Astrocyte of the spinal cord (primary cell): ENCODE measurements at places on chromosomes 13 and 19.
A peak's percentile ranks its signal among the peaks of the same experiment; 100 is the strongest.

DNA sequence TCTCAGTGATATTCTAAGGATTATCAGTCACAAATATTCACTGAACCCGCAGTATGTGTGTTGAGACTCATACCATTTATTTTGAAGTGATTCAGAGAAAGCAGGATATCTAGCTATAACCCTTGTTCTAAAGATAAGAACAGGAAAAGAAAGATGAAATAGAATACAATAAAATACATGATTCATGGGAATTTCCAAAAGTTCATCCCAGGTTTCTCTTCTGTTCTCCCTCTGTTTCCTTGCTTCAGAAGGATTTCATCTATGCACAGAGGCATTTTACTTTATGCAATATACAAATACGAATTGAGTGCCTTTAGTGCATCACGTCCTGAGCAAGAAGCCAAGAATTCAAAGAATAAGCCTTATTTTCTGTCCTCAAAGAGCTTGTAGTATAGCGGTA, 274.4 kb upstream of the GPC6 start:
- DNase-seq = no peak

DNA sequence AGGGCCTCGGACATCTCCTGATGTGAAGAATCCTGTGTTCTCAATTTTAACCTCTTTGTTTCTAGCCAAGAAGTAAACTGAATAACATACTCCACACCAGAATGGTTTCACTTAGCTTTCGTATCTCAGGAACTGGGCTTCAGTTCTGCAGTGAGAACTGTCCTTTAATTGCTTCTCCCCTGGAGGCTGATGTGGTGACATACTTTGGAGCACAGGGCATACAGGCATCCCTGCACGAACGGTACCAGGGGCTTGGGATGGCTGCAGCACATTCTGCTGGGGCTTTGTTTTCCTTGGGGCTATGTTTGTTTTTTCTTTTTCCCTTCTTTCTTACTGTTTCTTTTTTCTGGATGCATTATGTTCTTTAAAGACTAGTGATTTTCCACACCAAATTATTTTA, 230.5 kb downstream of the TM9SF2 start:
- no peak for DNase-seq

DNA sequence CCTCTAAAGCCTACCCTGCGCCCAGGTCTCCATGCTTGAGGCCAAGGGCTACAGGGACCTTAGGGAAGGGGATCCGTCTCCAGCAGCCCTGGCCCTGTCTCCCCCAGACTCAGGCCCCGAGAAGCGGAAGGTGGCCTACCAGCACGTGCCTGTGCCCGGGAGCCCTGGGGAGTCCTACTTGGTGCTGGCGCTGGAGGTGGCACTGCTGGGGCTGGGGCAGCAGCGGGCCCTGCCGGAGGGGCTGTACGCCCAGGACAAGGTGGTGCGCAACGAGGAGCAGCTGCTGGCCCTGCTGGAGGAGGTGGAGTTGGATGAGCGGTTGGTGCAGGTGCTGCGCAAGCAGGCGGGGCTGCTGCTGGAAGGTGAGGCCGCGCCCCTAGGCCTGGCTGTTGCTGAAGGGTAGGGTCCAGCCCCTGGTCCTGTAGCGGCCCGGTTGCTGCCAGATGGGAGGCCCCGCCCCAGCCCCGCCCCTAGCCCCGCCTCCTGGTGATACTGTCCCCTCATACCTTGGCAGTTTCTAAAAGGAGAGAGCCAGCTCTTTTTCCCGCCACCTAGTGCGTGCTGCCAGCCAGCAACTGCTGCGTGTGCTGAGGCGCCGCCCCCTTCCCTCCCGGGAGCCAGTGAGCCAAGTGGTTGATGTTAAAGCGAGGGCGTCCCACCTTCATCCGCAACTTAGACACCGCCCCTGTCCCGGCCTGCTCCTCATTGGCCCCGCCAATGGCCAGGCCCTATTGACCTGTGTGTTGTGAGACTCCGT, 22.6 kb downstream of the ZSWIM4 start:
- no peak for DNase-seq

DNA sequence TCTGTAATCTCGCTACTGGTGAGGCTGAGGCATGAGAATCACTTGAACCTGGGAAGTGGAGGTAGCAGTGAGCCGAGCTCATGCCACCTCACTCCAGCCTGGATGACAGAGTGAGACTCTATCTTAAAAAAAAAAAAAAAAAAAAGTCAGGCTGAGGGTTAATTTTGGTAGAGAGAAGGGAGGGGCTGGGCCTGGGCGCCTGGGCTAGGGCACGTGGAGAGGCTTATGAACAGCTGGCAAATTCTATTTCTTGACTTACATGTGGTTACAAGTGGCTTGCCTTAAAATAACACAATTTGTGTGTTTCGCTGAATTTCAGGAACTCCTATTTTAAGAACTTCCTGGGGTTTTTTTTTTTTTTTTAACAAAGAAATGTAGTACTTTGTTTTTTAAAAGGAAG, 47.6 kb upstream of the MAP3K10 start:
- DNase-seq = no peak

GRCh38 chr19:48868114-48868886, at the start of gene PLEKHA4:
PLEKHA4 (minus strand) TSS chr19:48868617; CDS start chr19:48867620, 997 bp downstream.
- peak; percentile 38 for DNase-seq

GRCh38 chr13:43294412-43294811, 271.0 kb downstream of the DNAJC15 start:
- no peak for DNase-seq

DNA sequence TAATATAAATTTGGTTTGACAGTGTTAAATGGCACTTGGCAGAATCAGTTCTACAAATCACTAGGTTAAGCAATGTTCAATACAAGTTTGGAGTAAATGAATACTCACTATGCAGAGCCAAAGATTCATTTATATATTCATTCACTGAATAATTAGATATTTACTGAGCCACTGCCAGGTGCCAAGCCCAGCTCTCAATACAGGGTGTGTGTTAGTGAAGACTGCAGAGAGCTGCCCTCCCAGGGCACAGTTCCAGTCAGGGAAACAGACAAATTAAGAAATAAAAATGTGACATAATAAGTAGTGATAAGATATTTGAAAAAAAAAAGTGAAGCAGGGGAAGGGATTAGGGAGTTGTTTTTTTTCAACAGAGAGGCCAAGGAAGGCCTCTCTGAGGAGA, 411.7 kb downstream of the KCNRG start:
- DNase-seq = no peak

- DNase-seq = no peak
Measured at GRCh38 chr13:40270726-40271125, 395.7 kb downstream of the FOXO1 start.

DNA sequence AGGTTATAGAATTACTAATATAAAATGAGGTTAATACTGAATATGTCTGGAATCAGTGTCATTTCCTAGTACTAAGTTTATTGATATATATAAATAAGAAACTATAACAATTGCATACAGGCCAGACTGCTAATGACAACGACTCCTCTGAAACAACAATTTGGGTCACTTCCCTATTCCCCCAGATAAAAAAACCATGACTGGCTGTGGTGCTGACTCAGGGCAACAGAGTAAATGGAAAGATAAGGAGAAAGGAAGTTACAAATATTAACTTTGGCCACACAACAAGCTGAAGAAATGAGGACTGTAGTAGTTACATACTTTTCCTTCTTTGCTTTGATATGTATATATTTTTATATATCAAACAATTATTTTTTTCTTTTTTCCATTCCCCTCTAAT, 263.7 kb upstream of the PCDH9 start:
- DNase-seq = peak; percentile 7

DNA sequence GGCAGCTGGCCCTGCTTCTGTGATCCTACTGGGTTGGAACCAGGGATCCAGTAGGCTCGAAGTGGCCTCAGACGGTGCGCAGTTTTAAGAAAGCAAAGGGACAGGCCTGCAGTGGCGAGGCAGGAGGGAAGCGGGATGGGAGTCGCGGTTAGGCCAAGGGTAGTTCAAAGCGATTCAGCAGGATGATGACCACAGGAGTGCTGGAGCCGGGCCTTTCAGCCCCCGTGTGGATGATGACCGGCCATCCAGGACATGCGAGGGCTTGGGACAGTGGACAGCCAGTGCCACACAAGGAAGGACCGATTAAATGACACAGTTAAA, 854 bp downstream of the RNASEH2B start:
- DNase-seq = peak; percentile 50

- no peak for DNase-seq
Measured at GRCh38 chr19:34574704-34575103, 93.1 kb downstream of the WTIP start.

DNA sequence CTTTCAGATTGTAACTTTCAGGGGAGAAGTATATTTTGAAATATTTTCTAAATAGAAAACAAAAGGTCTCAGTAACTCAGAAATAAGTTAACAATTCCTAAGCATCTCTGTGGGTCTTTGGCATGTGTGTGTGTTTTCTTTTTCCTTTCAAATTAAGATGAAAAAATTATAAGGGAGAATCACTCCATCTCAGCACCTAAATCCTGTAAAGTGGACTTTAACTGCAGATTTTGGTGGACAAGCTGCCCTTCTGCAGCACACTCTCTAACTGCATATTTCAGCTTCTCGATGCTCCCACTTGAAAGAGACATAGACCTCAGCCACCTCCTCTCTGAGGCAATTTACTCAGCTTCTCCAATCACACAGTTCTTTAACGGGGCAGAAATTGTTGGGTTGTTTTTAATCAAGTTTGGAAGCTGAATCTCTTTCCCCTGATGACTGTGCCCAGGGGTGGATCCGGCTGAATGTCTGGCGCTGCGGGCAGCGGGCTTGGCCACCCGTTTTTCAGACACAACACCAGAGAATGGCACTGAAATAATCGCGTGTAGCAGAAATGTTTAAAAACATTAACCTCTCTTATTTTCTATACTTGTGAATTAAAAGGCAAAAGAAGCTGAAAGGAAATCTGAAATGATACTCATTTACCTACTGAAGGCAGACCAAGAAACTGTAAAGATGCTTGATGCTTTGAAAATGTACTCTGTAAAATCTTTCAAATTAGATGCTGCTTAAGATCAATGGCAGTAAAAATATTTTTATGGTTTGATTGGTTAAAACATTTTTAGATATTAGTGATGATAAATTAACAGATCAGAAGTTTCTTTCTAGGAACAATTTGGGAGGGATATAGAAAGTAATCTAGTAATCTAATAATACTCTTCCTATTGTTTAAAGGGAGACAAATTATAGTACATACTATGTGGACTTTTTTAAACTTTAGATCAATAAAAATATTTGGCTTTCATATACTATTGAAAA, 12.4 kb downstream of the ZIC2 start:
- DNase-seq = peak; percentile 54

DNA sequence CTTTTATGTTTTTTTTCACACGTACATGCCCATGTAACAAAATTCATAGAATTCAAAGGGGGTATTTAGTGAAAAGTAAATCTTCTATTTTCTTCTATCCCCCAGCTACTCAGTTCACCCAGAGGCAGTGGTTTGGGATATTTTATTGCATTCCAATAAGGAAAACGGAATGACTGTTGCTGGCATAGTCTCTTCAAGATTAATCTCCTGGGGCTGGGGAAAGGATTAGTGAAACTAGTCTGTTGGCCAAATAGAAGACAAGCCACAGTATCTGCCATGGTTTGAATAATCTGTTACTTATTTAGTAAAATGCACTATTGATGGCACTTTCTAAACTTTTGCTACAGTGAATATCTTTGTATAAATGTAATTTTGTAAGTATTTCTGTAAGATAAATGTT, 122.0 kb downstream of the NDFIP2 start:
- no peak for DNase-seq

DNA sequence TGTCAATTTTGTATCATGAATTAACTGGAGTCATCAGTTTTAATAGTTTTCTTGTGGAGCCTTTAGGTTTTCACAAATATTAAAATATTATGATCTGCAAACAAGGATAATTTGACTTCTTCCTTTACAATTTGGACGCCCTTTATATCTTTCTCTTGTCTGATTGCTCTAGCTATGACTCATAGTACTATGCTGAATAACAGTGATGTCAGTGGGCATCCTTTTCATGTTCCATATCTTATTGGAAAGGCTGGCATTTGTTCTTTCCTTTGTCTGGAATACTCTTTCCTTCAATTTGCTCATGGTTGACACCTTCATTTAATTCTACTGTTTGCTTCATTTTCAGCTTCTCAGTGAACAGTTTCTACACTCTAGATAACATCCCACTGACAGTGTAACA, 1129.3 kb downstream of the SLITRK5 start:
- no peak for DNase-seq

DNA sequence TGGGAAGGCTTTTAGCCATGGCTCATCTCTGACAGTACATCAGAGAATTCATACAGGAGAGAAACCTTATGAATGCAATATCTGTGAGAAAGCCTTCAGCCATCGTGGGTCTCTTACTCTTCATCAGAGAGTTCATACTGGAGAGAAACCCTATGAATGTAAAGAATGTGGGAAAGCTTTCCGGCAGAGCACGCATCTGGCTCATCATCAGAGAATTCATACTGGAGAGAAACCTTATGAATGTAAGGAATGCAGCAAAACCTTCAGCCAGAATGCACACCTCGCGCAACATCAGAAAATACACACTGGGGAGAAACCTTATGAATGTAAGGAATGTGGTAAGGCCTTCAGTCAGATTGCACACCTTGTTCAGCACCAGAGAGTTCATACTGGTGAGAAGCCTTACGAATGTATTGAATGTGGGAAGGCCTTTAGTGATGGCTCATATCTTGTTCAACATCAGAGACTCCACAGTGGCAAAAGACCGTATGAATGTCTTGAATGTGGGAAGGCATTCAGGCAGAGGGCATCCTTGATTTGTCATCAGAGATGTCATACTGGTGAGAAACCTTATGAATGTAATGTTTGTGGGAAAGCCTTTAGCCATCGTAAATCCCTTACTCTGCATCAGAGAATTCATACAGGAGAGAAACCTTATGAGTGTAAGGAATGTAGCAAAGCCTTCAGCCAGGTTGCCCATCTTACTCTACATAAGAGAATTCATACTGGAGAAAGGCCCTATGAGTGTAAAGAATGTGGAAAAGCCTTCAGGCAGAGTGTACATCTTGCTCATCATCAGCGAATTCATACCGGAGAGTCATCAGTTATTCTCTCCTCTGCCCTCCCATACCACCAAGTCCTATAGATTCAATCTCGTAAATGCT, 10.7 kb downstream of the ZNF470 start:
- no peak for DNase-seq

DNA sequence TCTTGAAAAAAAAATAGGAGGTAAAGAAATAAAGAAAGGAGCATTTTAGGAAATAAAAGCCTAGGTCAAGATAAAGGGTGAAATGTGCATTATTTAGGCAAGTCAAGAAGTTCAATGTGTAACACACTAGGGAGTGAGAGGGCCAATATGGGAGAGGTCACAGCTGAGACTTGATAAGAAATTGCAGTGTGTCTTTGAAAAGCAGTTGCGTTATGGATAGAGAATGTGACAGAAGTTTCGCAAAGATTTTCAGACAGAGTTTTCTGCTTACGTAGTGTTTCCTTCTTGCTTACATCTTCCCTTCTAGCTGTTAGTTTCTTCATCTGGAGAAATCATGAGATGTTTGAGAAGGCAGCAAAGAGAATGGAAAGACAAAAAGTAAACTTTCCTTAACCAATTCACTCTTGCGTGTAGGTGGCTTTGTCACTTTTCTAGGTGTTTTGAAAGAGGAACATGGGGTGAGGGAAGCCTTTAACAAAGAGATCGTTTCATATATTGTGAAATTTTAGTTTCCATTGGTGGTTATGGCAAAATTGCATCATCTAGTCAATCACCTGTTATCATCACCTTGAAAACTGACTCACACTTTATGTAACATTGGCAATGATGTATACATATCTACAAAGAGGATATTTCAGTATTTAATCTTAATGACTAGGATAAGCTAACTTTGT, 975.5 kb downstream of the OLFM4 start:
- no peak for DNase-seq
